ENCODE measurements at places on chromosomes 5 and 9. TPM values are rescaled to one million over a fixed set of nuclear protein-coding genes. Genes with fewer than 3 reads are reported as not detected.

- DNase-seq, result no peak
Observed at GRCh38 chr5:17123010-17123409, 94.4 kb upstream of the BASP1 start.

- DNase-seq, result peak; percentile 83
Observed at GRCh38 chr9:125438506-125439433, 177.1 kb downstream of the GAPVD1 start.

DNA sequence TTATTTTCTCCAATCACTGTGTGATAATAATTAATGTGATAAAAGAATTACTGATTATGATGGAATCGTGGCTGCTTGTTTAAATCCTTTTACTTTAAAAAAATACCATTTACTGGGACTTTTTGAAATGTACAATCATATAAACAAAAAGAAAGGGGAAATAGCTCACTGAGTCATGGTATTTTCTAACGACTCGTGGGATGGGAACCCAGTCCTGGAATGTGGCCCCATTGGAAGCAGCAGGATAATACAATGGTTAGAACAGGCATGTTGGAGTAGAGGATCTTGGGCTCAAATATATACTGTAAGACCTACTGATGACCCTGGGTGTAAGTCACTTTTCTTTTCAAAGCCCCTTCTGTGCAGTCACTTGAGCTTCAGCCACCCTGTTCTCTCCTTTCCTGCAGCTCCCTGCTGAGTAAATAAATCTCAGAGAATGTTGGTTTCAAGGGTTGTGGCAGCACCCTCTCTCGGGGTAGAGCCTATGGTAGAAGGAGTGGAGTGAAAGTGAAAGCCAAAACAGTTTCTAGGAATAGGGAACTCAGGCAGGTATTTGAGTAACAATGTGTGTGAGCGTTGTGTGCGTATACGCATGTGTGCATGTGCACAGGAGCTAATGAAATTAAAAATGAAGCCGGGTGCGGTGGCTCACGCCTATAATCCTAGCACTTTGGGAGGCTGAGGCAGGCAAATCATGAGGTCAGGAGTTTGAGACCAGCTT is 40.8 kb upstream of the LARP1 start:
- DNase-seq, result no peak

- no peak for DNase-seq
Observed at GRCh38 chr5:93477816-93478215, 103.2 kb downstream of the NR2F1-AS1 start.

DNA sequence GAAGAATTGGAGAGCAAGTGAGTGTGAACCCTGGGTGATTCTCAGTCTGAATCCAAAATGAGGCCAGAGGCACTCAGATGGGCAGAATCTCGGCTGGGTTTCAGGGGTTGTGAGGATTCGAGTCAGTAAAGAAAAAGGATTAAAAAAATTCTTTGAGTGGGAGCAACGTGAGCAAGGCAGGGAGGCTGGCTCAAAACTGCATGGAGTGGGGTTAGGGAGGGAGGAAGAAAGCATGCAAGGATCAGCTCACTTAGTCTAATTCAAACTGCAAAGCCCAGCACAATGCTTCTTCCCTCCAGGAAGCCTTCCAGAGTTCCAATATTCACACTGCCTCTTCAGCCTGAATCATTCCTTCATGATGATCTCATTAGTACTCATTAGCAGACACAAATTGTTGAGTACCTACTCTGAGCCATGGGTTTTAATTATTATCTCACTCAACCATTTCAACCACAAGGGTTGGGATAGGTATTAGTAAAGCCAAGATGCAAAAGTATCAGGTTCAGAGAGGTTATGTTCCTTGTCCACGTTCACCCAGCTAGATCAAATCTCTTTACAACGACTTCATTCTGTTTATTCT is 95.8 kb downstream of the BRINP1 start:
- peak; percentile 36 for DNase-seq

DNA sequence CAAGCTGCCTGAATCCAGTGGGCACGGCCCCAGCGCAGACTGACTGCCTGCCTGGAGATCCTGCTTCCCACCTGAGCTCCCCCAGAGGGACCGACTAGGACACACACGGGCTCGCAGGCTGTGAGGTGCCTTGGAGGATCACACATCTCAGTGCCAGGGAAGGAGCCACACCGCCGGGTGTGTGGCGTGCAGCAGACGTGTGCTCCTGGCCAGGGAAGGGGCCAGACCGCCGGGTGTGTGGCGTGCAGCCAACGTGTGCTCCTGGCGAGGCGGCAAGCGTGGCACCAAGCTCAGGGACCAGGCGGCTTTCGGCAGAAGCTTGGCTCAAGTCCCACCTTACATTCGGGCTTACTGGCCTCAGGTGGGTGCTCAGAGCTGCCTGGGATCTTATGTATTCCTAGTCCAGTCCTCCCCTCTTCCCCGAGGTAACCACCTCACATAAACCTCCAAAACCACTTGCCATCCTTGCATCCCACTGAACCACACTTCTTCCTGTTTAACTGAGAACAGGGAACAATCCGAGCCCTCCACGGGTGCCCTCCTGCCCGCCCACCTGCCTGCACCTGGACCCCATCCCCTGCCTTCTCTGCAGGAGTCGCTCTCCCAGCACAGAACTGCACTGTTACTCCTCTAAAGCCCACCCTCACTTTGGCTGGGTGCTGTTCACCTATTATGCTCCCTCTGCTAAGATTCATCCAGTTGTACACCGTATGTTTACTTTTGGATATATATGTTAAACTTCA is 22.4 kb upstream of the MRNIP start:
- DNase-seq, result peak; percentile 64

DNA sequence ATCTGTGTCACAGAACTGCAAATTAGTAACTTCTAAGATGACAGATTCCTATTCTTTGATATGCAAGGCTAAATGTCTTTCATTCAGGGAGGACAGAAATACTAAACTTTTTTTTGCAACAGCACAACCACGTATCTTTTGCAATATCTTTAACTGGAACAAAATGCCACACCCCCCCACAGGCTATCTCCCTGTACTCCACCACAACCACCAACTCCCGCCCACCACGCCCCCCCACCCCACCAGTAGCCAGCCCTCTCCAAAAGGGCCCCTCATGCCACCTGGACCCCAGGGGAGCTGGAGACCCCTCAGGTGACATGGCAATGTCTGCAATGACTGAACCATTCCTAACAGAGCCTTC is 131.8 kb downstream of the ROR2 start:
- DNase-seq, result no peak

- no peak for DNase-seq
Observed at GRCh38 chr9:124222918-124223720, 34.6 kb upstream of the NEK6 start.

DNA sequence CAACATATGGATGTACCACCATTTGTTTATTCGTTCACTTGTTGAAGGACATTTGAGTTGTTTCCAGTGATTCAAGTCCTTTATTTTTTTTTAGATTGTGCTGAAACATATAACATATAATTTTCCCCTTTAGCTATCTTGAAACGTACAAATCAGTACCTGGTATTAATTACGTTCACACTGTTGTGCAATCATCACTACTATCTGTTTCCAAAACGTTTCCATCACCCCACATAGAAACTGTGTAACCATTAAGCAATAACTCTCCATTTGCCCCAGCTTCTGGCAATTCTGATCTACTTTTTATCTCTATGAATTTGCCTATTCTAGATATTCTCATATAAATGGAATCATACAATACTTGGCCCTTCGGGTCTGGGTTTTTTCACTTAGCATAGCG is 116.0 kb downstream of the FGF1 start:
- no peak for DNase-seq

DNA sequence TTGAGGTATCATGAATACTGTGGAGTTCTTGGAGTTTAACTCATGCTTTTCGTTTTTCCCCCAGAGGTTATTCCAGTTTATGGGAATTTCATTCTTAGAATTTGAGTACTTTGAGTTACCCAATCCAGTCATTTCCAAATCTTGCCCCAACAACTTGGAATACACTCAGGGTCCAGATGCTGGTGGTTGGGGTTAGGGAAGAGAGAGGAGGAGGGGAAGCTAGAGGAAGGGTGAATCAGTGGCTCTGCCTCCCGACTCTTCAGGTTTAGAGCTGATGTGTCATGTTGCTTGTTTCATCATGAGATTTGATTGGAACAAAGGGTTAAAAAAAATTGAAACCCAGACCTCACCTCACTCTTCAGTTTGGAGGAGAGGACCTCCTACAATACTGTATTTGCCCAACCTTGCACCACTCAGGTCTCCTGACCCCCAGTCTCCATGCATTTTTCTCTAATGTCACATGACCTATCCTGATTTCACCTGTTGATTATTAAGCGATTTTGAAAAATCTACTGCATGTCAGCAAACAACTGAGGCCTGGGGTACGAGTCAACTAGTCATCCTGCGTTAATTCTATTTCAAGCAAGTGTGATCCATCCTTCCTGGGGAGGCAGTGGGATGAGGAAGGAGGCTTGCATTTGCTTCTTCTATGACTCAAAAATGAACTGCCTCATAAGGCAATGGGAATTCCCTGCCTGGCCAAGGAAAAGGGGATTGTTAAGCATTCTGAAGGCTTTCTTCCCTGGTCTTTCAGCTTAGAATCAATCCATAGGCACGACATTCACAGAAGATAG is 6.2 kb upstream of the SLC1A3 start:
- no peak for DNase-seq

DNA sequence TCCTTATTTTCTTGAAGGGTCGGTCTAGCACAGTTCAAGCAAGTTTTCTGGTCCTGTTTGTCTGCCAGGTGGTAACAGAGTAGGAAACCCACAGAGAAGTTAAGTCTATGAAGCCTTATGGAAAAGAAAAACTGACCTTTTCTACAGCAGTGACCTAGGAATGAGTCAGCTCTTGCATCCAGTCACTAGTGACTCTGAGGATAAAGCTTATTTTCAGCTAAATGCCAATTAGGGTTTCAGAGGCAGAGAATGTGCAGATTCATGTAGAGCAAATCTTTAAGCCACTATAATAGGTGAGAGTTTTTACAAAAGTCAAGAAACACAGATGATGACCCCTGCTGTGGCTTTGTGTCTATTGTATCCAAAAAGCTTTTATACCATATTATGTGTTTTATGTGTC is 100.7 kb downstream of the CWC27 start:
- DNase-seq, result no peak

DNA sequence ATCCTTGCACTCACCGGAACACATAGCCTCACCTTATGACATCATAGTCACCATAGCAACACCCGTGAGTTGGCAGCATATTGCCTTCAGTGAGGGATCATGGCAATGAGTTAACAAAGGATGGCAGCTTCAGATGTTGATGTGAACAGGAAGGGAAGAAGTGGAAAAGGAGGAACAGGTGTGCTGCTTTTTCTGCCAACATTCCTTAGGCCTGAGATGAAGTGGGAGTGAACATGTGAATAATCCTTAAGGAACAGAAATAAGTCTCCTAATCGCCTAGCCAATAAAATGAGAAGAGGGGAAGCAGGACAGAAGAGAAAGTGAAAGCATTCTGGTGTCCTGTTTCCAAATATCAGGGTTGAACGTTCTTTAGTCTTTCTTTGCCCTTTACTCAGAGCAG is 360.0 kb downstream of the BRINP1 start:
- peak; percentile 96 for DNase-seq

- no peak for DNase-seq
Observed at GRCh38 chr9:133059623-133060022, 2.2 kb upstream of the CEL start.

DNA sequence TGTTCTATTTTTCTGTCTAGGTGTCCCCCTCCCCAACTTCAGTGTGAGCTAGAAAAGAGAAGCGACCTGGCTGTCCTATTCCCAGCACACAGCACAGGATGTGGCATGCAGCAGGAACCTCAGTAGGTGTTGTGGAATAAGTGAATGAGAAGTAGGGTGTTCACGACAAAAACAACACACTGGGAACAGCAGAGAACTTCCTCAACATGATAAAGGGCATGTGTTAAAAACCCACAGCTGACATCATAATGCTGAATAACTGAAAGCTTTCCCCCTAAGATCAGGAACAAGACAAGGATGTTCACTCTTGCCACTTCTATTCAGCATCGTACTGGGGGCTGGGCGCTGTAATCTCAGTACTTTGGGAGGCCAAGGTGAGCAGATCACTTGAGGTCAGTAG is 155.6 kb upstream of the ZNF618 start:
- no peak for DNase-seq

The GFI1B gene
- total RNA-seq, result not detected

The SHISAL2B gene
- 5.1 TPM for total RNA-seq

The F12 gene
- 3.1 TPM for total RNA-seq

The LPAR1 gene
- not detected for total RNA-seq

The ZDHHC11B gene
- 0.31 TPM for total RNA-seq

The SHOC1 gene
- not detected for total RNA-seq
